ENCODE measurements at places on chromosomes 1 and 21.

- no peak for DNase-seq
Measured at GRCh38 chr1:234955107-234955731, 173.4 kb downstream of the TOMM20 start.

- no peak for DNase-seq
Measured at GRCh38 chr1:198687429-198687828, 48.6 kb downstream of the PTPRC start.

DNA sequence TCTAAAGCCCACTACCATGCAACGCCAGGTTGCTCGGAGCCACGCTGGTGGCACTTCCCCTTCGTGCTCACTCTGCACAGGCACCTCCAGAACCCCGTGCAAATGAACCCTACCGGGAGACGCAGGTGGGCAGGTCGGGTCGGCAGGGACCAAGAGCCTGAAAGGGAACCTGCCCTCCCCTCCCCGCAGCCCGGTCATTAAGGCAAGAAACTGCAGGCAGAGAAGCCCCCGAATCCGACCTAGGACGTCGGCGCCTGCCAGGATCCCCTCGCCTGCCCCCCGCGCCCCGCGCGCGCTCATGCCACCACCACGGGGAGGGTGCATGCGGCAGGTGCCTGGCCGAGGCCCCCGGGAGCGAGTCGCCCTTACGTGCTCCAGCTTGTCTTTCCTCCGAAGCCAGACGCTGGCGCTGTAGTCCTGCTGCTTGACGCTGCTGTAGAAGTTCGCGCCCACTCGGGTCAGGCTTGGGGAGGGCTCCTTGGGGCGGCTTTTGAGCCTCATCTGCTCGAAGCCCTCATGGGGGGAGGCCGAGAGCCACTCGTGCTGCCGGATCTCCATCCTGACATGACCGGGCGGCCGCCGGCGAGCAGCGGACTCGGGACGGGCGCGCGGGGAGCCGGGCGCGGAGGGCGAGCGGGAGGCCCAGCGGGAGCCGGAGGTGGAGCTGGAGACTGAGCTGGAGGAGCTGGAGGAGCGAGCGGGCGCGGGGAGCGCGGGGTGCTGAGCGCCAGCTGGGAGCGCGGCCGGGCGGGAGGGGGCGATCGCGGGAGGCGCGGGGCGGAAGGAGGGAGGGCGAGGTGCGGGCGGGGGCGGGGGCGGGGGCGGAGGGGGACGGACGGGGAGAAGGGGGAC lies 552 bp downstream of the PLD5 start:
- DNase-seq: peak; percentile 83

GRCh38 chr1:168653567-168653966 lies 75.4 kb downstream of the DPT start:
- no peak for DNase-seq

DNA sequence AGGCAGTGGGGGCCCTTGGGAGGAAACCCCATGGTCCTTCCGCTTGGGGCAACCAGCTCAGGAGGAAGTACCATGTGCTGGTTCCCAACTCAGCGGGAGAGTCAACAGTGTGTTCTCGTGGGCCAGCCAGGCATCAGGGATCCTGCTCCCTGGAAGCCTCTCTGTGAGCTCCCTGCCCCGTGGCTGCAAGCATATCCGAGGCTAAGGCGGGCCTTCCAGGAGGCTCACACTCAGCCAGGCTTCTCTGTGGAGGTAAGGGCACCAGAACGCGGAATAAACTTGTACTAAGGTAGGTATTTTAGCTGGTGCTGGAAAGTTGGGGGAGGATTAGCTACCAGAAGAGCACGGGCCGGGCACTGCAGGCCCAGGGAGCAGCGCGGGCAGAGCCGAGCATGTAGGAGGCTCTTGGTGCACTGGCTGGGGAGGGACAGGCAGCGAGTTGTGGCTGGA lies 74.7 kb upstream of the POU3F1 start:
- no peak for DNase-seq
